Neural crest cell (in vitro differentiated cells): ENCODE measurements at places on chromosomes 1 and 21. TPM values are rescaled to one million over a fixed set of nuclear protein-coding genes. Genes with fewer than 3 reads are reported as not detected.

GRCh38 chr1:66520655-66521054 lies 13.3 kb upstream of the SGIP1 start:
- DNase-seq = no peak

DNA sequence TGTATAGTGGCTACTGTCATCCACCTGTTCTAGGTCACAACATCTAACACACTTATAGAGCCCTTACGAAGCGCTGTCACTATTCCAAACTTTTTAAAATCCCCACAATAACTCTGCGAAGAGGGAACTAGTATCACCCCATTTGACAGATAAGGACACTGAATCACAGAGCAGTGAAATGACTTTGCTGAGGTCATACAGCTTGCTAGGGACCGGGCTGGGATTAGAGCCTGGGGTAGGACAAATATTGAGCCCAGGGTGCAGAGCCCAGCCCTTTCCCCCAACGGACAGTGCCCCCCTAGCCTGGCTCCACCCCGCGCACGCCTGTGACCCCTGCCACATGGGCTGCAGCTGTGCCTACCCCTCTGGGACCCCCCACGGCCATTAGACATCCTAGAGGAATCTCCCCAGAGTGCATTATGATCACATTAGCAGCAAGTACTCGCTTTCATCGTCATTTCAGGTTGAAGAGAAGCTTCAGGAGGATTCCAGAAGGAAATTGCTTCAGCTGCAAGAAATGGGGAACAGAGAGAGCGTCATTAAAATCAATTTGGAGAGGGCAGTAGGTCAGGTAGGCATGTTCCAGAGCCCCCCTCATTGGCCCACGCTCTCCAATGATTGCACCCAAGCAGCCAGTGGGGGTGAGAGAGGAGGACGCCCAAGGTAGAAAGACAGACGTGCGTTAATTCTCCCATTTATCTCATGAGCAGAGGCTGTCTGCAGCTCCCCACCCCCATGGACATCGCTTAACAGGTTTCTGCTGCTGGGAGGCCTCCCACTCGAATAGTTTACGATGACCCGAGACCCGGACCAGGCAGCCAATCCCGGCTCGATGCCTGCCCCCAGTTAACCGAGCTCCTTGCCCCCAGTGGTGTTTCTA lies 77.2 kb downstream of the FHAD1 start:
- DNase-seq = no peak

DNA sequence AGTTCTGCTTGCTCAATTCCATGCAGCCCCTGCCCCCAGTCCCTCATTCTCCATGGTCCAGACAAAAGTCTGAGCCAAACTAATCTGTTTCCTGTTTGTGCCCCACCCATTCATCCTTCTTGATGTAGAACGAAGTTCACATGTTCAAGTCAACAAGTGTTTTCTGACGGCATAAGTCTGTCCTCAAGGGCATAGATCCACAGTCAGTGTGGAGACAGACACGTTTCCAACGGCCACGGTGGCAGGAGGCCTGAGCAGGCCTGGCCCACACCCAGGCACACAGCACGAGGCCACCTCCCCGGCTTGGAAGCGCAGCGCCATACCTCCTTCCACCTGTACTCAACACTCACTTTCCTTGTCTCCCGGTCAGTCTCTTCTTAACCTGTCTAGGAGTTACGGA lies 16.1 kb downstream of the ADORA1 start:
- no peak for DNase-seq

DNA sequence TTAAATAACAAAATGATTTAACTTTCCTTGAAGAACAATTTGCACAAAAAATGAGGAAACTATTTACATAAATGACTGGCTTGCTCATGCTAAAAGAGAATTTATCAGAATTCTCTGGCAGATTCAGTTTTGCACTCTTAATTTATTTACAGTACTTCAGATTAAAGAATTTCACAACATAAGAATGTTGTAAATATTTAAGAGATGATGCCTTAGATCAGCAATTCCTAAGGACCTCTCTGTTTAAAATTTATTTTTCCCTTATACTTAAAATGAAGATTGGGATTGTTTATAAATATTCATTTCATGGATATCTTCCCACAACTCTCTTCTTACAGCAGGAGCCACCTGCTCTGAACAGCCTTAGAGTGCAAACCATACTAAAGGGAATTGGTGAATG lies 120.8 kb downstream of the OLFM3 start:
- no peak for DNase-seq

- DNase-seq = no peak
Measured at GRCh38 chr1:167915569-167915968, 1.6 kb upstream of the ADCY10 start.

CD164L2 gene
- not detected in 2 replicates for total RNA-seq
